ENCODE measurements at places on chromosomes 16 and 17.

DNA sequence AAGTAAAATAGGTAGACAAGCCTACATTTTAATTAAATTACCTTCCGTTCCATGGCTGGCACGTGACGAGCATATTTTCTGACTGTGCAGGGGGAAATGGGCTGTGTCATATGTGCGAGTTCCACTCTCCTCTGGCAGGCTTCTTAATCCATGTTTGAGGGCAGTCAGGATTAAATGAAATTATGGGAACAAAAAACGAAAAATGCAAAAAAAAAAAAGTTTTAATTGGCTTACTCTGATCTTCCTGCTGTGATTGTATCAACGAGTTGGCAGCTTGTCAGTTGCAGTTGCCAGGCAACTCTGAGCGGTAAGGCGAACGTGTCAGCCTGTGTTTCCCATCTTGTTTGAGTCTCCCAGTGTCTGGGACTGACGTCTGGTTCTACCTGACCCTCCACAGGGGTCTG, 302.9 kb upstream of the XYLT1 start:
- DNase-seq, result no peak

DNA sequence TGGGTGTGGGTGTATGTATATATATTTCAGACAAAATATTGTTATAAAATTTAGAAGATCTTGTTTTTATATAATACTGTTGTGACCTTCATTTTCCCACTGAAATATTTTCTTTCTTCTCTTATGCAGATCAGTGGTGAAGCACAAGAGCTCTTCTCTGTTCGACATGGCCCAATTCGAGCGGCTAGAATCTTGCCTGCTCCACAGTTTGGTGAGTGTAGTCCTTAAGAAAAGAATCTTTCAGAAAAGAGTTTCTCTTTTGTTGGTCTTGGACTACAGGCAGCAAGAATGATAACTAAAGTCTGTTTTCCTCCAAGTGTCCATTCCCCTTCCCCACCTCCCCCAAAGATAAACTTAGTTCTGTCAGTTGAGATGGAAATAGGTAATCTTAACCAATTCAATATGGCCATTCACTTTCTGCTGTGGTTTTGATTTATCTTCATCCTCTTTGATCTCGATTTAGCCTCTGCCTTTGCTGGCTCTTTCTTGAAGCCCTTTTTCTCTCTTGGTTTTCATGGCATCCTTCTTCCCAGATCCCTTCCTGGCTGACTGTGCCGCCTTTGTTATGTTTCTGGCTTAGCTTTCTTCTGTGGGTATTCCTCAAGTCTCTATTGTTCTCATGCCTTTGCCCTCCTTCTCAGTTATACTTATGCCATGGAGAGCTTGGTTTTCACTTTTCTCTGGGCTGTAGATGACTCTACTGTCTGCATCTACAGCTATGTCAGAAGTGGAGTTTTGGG, 69.6 kb downstream of the BCAS3 start:
- DNase-seq, result no peak

DNA sequence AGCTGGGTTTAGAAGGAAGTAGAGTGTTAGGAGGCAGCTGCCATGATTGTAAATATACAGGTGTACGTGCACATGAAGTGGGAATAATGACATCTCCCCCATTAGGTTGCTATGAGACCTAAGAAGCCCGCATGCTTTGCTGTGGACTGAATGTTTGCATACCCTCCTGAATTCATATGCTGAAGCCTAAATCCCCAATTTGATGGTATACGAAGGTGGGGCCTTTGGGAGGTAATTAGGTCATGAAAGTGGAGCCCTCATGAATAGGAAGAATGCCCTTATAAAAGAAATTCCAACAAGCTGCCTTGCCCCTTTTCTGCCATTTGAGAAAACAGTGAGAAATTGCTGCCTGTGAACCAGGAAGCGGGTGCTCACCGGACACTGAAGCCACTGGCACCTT, 44.0 kb downstream of the CCDC182 start:
- DNase-seq, result no peak

GRCh38 chr17:70343114-70343513, 173.8 kb downstream of the KCNJ2 start:
- DNase-seq, result no peak

GRCh38 chr16:49578435-49579024, 204.9 kb downstream of the C16orf78 start:
- DNase-seq, result no peak

DNA sequence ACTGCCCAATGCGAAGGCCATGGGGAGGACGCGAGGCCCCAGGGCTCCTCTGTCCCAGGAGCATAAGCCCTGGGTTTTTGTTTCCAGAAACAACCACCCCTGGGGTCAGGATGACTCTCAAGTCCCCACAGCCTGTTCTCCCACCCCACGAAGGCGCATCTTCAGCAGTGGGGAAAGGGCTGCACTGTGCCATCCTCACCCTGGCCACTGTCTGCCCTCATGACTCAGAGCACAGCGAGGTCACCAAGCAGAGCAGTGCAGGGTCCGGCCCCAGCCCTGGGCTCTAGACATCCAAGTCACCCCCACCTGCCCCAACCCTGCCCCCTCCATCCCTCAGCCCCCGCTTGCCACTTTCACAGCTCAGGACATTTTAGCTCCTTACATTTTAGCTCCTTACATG, 22.7 kb upstream of the KSR1 start:
- DNase-seq, result no peak

- peak; percentile 48 for DNase-seq
These were observed 70.8 kb downstream of the ABR start for GRCh38 chr17:1108765-1109605.

DNA sequence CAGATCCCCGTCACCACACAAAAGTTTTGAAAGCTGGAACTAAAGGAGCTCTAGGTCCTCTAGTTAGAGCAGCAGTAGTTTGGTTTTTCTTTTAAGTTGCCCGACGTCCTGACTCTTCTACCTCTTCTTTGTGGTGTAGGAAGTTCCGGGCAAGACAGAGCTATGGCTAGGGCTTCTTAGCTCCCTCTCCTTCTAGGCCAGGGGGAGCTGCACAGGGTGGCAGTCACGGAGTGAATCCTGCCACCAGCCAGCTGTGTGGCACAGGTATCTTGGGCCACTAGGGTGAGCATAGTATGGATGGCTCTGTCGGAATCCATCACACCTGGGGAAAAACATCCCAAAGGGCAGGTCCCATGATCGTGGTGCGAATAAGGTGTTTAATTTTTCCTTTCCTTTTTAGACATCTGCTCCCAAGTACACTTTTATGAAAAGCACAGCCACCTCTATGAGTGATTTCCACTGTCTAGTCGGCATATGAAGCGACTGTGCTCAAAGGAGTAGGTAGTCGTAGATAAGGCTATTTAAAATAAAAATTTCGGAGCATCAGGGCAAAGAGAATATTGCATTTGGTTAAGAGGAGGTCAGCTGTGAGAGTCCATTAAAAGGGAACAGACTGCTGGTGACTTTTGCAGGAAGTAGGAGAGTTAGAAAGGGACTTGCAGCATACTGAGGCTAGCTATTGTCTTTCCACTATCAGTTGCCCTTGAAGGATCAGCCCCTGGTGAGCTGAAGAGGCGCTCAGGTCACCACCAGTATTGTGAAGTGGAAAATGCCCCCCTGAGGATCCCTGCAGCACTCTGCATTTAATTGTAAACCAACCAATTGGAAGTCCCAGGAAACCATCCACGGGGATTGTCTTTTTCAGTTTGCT, 2.1 kb downstream of the PRKCA start:
- peak; percentile 20 for DNase-seq

DNA sequence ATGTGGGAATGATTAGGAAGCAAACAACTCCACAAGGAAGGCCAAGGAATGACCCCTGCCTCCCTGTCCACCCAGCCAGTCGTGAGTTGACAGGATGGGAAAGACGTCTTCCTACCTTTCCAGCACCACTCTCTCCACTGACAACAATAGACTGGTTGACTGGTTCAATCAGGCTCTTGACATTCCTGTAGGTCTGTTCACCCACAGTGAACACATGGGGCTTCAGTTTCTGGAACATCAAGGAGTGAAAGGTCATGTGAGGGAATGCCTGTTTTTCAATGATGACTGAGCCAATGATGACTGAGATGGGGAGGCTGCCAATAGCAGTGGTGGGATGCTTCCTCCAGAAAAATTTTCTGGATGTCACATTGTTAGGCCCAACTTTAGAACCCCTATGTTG, 9.6 kb downstream of the MYO19 start:
- no peak for DNase-seq

GRCh38 chr16:72664056-72664508, 383.8 kb downstream of the ZFHX3 start:
- DNase-seq, result no peak

DNA sequence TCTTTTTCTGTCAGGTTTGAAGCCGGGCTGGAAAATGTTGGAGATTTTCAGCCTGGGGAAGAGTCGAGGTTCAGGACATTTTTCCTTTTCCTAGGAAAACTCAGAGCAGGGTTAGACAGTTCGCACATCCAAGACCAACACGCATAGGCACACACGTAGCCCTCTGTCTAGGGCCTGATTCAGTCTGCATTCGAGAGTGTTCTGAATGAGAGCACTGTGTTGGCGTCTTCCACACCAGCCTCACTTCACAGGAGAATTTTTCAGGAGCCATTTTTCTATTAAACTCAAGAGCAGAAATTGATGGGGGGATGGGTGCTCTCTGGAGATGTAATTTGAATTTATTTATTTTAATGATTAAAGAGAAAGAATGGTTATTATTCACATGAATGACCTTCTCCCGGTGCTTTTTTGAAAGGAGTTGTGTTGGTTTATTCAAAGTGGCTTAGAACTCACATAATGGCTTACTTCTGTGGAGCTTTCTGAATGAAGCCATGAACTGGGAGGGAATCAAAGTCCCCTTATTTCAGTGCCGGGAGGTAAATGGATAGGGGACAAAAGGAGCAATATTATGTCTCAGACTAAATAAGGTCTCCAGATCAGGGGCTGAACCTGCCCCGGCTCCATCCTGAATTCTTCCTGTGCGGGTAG, 194.3 kb downstream of the CCDC182 start:
- no peak for DNase-seq

DNA sequence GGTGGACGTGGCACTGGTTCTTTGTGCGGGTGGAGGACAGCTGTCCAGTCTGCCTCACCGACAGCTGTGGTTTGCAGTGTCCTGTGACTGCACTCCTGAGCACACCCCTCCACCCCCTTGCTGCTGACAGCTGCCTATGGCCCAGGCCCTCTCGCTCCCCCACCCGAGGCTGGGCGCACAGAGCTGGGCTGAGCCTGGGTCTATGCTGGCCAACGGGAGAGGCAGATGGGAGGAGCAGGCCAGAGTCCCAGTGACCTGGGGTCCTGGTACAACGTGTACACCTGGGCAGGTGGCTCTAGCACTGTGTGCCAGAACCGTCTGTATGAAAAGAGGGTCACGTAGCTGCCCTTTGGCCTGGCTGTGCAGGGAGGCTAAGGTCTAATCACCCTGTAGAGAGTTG, 30.5 kb downstream of the BAIAP2 start:
- DNase-seq, result no peak

GRCh38 chr16:30137897-30138296, 14.9 kb upstream of the MAPK3 start:
- DNase-seq, result no peak

DNA sequence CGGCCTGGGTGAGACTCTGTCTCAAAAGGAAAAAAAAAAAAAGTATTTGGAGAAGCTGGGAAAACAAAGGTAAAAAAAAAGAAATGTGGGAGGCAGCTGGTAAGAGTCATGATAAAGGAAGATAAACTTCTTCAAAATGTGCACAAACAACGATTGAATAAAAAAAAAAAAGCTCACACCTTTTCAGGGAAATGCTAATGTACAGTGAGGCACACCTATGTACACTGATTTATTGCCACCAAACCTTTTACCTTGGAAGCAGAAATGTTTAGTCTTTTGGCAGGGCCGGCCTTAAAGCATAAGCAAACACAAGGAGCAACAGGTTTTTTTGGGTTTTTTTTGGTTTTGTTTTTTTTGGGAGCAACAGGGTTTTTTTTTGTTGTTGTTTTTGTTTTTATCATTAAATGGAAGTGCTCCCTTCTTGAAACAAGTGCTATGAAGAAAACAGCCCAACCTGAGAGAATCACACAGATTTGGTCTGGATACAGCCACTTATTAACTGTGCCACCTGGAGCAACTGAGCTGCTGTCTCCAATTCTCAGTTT, 29.8 kb upstream of the KCNJ2 start:
- no peak for DNase-seq

DNA sequence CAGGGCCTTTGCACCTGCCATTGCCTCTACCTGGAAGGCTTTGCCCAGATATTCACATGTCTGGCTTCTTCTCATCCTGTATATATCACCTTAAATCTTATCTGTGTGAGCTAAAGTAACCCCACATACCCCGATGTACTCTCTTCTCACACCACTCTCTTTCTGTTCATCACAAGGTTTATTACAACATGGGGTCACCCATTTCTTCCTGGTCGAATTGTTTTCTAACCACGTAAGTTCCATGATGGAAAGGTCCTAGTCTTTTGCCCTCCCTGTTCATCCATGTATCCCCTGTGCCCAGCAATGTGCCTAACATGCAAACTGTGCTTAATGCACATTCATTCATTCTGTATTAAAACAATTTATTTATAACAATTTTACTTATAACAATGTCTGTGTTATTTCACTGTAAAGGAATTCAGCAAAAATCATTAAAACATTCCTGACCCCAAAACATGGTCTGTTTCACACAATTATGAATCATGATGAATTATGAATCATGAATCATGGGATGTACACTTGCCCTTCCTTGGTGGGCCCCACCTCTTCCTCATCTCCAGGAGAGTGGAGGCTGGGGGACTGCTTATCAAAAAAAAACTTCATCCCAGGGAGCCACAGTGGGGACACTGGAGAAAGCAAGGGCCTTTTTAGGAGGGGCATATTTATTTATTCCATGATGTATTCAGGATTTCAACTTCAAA, 336.4 kb downstream of the GRIN2A start:
- DNase-seq, result no peak

DNA sequence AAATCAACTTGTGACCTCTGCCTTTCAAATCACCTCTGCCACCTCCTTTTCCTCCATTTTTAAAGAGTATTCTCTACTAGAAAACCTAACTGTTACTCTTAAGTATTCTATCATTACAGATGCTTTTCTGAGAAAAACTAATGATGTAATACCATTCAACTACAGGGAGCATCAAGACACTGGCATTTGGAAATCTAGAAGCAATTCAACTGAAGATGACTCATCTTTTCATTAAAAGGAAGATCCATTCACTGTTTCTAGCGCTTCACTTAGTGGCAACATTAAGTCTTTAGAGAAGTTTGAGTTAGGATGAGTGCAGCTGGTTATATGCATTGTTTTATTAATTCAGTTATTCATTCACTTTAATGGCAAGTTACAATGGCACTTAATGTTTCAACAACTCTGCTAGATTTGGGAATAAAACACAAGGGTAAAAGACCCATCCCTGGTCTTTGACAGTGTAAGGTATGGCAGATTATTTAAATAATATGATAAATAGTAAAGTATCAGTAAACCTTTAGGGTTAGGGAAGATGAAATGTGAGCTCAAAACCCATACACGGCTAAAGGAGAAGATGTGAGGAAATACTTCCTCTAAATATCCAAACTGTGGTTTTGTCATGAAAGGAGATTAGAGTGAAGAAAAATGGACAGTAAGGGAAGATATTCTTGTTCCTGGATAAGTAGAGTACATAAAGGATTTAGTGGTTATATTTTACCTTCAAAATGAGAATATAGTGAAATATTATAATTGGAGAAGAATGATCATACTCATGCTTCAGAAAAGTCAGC, 61.7 kb downstream of the KCNJ2 start:
- DNase-seq, result no peak
